ENCODE measurements at places on chromosomes 6 and 20. TPM values are rescaled to one million over a fixed set of nuclear protein-coding genes. Genes with fewer than 3 reads are reported as not detected.

The SLPI gene
- 310 TPM for total RNA-seq

The TGM2 gene
- total RNA-seq, result 10.7 TPM

The RAMACL gene
- total RNA-seq, result 13.4 TPM

The SLC22A3 gene
- 5.9 TPM for total RNA-seq

The NMBR gene
- not detected for total RNA-seq

The HUS1B gene
- total RNA-seq, result 5.4 TPM

The TENT5A gene
- 25.9 TPM for total RNA-seq

The ENPP3 gene
- 1.8 TPM for total RNA-seq

The COL11A2 gene
- 1.0 TPM for total RNA-seq

The BHLHE23 gene
- total RNA-seq, result not detected

The CST5 gene
- not detected for total RNA-seq

The CALHM6 gene
- total RNA-seq, result 9.1 TPM

The STMND1 gene
- total RNA-seq, result not detected

The NKAPL gene
- 2.9 TPM for total RNA-seq

The OPRL1 gene
- total RNA-seq, result 1.6 TPM

The DYNLT2 gene
- 1.9 TPM for total RNA-seq

The LIN28B gene
- not detected for total RNA-seq

The NRSN1 gene
- total RNA-seq, result not detected

The SYNDIG1 gene
- total RNA-seq, result 0.48 TPM

Measured in breast epithelium (tissue), 4 donors.